Naive thymus-derived CD8-positive, alpha-beta T cell (primary cell): ENCODE measurements at places on chromosomes 2 and 18.

GRCh38 chr2:51212374-51212773 lies 180.4 kb upstream of the NRXN1 start:
- no peak overlapping the region for H3K27ac ChIP-seq
- no peak for DNase-seq
- no peak overlapping the region for H3K4me3 ChIP-seq
- no peaks in the 10 kb centered on the region for H3K36me3 ChIP-seq
- H3K27me3 ChIP-seq: no peaks in the 10 kb centered on the region

GRCh38 chr2:195697681-195698220 lies 40.7 kb downstream of the SLC39A10 start:
- H3K4me1 ChIP-seq: peaks cover 45% of the 10 kb centered on the region
- H3K27me3 ChIP-seq: no peaks in the 10 kb centered on the region
- H3K4me3 ChIP-seq: no peak overlapping the region
- no peak for DNase-seq
- H3K27ac ChIP-seq: no peak overlapping the region

- no peaks in the 10 kb centered on the region for H3K27me3 ChIP-seq
- DNase-seq: no peak
- H3K36me3 ChIP-seq: peaks cover 36% of the 10 kb centered on the region
- H3K4me3 ChIP-seq: no peak overlapping the region
- peaks cover 1% of the 10 kb centered on the region for H3K4me1 ChIP-seq
Measured at GRCh38 chr2:152755029-152755428, 36.6 kb downstream of the ARL6IP6 start.

DNA sequence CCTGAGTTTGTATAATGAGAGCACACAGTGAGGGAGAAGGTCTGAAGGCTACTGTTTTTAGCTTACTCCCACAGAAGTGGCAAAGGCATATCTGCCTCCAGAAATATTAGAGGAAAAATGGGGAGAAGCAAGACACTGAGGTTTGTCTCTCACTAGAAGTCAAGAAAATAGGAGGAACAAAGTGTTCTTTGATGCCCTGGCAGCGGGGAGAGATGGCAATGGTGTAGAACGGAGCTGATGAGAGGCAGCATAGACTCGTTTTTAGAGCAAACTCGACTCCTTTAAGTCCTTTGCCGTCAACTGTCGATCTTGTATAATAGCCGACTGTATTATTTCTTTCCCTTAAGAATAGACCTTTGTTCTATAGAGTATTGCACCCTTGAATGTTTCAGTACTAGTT lies 73.8 kb downstream of the ANKRD44 start:
- H3K4me1 ChIP-seq: peaks cover 95% of the 10 kb centered on the region
- peak overlapping the region; percentile 77 for H3K4me3 ChIP-seq
- DNase-seq: no peak
- H3K36me3 ChIP-seq: no peaks in the 10 kb centered on the region

DNA sequence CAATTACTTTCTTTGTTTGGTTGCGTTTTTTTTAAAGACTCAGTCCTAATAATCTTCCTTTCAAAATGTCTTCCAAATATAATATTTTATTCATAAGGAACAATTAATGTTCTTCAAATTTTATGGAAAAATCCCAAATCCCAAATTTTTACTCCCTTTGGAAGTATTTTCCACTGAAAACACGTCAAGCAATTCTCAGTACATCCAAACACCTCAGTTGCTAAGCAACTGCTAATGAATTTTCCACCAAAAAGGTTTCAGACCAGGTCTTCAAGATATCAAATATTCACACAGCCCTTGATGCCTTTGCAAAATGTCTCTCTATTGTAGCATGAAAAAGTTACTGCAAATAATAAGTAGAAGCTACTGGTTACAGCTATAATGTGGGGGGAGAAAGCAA lies 140.1 kb downstream of the DSEL start:
- H3K4me3 ChIP-seq: no peak overlapping the region
- H3K4me1 ChIP-seq: no peaks in the 10 kb centered on the region
- no peak overlapping the region for H3K27ac ChIP-seq
- no peak for DNase-seq
- no peaks in the 10 kb centered on the region for H3K27me3 ChIP-seq

DNA sequence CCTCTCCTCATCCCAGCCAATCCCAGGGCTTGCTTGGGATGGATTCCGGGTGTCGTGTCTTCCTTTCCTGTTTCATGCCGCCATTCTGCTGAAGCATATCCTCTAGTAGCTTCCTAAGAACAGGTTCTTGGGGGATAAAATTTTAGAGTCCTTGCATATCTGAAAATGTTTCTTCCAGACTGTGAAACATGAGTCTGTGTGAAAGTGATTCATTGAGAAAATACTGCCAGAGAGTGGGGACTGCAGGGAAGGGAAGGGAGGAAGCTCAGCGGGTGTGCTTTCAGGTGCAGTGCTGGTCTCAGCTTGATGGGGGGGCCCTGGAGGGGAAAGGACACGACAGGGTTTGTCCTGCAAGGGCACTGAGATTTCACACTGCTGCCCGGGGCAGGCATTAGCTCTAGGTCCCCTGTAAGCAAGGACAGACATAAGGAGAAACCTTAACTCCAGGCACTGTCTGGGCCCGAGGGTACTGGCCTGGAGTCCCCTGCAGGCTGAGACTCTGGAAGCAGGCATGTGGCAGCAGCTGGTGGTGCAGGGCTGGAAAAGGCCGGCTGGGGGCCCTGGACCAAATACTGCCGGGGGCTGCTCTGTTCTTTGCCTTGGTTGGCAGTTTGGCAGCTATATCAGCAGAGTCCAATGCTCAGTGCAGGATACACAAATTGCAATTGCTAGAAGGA lies 97.6 kb upstream of the HS6ST1 start:
- H3K4me1 ChIP-seq: no peaks in the 10 kb centered on the region
- no peak overlapping the region for H3K27ac ChIP-seq

GRCh38 chr2:186069676-186070075 lies 331.1 kb downstream of the FSIP2 start:
- DNase-seq: no peak
- H3K4me1 ChIP-seq: no peaks in the 10 kb centered on the region
- no peaks in the 10 kb centered on the region for H3K27me3 ChIP-seq
- no peak overlapping the region for H3K27ac ChIP-seq
- peaks cover 15% of the 10 kb centered on the region for H3K36me3 ChIP-seq
- no peak overlapping the region for H3K4me3 ChIP-seq

DNA sequence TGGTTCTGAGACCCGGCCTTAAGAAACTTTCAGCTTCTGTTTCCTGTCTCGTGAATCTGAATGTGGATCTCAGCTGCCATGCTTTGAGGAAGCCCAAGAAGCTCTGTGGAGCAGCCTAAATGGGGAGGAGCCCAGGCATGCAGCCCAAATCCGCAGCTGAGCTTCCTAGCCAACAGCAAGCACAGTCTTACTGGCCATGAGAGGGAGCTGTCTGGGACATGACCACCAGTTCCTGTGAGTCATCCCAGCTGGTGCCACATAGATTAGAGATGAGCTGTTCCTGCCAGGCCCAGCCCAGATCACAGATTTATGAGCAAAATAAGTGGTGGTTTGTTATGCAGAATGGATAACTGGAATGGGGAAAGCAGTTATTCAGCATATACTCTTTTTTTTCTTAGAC lies 224.4 kb upstream of the APCDD1 start:
- H3K27ac ChIP-seq: no peak overlapping the region
- DNase-seq: no peak
- H3K4me1 ChIP-seq: no peaks in the 10 kb centered on the region
- H3K27me3 ChIP-seq: peaks cover 1% of the 10 kb centered on the region

- no peak for DNase-seq
- no peaks in the 10 kb centered on the region for H3K4me1 ChIP-seq
- H3K4me3 ChIP-seq: no peak overlapping the region
- no peak overlapping the region for H3K27ac ChIP-seq
- H3K36me3 ChIP-seq: no peaks in the 10 kb centered on the region
Measured at GRCh38 chr2:16615687-16616615, 49.7 kb downstream of the CYRIA start.

DNA sequence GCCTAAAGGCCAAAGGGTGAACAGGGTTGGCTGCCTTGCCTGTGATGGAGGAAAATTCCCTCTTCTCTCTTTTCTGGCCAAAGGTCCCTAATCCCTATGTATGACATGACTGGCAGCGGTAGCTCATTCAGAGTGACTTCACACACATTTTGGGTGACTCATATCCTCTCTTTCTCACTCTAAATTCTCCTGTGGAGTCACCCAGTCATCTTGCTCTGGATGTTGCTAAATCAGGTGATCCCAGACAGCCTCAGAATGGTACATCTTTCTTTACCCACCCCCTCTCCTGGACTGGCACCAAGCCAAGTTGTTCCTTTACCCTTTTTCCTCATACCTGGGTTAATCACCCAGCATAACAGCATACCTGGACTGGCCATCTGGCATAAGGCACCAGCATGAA lies 77.2 kb downstream of the NEURL3 start:
- no peak overlapping the region for H3K27ac ChIP-seq
- no peak for DNase-seq
- peaks cover 21% of the 10 kb centered on the region for H3K27me3 ChIP-seq
- H3K4me3 ChIP-seq: no peak overlapping the region

GRCh38 chr2:207711750-207712530 lies 500 bp downstream of the CCNYL1 start:
- H3K4me1 ChIP-seq: peaks cover 25% of the 10 kb centered on the region
- peak; percentile 58 for DNase-seq
- peak overlapping the region; percentile 98 for H3K4me3 ChIP-seq
- peak overlapping the region; percentile 92 for H3K27ac ChIP-seq
- no peaks in the 10 kb centered on the region for H3K27me3 ChIP-seq

DNA sequence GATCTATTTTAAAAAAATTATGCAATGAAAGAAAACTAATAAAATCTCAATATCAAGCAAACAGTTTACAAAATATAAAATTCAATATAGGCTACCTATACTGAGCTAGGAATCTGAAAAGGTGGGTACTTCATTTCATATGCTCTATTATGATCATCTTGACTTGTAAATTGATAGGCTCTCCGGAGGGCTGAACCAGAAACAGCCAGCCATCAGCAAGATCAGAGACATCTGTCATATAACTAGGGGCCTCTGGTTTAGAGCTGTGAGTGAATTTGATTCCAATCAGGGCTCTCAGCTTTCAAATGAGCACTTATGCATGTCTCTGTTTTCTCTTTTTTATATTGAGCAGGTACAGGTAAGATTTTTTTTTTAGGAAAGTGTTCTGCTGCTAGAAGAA lies 114.2 kb downstream of the SPHKAP start:
- H3K4me1 ChIP-seq: no peaks in the 10 kb centered on the region
- no peak for DNase-seq
- H3K36me3 ChIP-seq: no peaks in the 10 kb centered on the region
- no peaks in the 10 kb centered on the region for H3K27me3 ChIP-seq
- H3K4me3 ChIP-seq: no peak overlapping the region
